ENCODE measurements at places on chromosomes 2 and 18.
A peak's percentile ranks its signal among the peaks of the same experiment; 100 is the strongest.

GRCh38 chr2:26770986-26771586, 7.0 kb downstream of the SLC35F6 start:
- DNase-seq, result peak; percentile 23

- DNase-seq, result no peak
Observed at GRCh38 chr2:173589604-173590275, 235.1 kb downstream of the CDCA7 start.

DNA sequence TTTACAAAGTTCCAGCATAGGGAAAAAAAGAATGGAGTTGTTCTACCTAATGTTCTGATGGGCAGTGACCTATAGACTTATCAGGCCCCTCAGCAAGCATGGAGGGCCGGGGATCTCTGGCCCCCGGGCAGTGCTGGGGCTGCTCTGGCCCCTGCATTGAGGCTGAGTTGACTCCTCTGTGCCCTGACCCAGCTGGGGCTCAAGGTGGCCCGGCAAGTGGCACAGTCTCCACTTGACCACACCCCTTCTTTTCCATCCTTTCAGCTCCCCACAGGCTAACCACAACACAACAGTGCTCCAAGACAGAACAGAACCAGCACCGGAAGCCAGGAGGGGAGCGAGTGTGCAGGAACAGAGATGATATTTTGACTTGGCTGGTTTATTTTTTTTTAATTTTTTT, 19.9 kb downstream of the TOGARAM2 start:
- DNase-seq, result no peak

- DNase-seq, result no peak
Observed at GRCh38 chr2:233007270-233007669, 5.8 kb downstream of the NGEF start.

DNA sequence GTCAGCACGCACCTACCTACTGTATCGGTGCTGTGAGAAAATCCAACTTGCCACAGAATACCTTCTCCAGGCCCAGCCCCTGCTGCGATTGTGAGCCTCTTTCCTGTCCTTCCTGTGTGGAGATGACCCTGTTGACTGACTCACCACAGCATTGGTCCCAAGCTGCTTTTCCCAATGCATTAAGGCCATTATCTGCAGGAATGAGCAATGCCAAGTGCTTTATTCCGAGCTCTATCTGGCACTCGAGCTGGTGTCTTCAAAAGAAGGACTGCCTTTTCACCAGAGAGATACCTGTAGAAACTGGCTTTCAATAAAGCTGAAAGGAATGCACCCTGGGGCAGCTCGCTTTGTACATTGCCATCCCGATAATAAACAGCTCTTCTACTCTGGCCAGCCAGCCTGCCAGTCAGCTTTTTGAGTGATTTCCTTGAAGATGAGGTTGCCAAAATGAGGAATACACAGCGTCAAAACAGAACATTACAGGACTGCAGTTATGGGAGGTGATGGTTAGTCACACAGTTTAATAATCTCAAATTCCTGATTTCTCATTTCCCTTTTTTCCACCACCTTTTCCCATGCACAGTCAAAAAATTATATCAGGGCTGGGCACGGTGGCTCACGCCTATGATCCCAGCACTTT, 8.3 kb upstream of the RNF103 start:
- DNase-seq, result no peak

DNA sequence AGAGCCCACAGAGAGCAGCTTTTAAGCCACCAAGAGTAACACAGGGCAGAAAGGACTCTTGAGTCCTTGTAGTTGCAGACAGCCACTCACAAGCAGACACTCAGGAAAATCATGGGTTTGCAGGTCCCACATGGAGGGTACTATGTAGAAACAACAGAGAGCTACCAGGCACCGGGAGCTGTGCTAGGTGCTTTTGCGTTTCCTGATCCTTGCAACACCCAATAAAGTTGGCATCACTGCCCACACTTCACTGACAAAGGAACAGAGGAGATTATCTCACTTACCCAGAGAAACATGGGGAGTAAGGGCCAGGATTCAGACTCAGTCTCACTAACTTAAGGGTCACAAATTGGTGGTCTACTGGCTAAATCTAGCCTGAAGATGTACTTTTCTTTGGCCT, 32.5 kb upstream of the BZW1 start:
- DNase-seq, result no peak

GRCh38 chr18:5461041-5461440, 82.8 kb downstream of the EPB41L3 start:
- DNase-seq, result no peak

GRCh38 chr2:68834737-68835376, 36.3 kb downstream of the BMP10 start:
- DNase-seq, result no peak

DNA sequence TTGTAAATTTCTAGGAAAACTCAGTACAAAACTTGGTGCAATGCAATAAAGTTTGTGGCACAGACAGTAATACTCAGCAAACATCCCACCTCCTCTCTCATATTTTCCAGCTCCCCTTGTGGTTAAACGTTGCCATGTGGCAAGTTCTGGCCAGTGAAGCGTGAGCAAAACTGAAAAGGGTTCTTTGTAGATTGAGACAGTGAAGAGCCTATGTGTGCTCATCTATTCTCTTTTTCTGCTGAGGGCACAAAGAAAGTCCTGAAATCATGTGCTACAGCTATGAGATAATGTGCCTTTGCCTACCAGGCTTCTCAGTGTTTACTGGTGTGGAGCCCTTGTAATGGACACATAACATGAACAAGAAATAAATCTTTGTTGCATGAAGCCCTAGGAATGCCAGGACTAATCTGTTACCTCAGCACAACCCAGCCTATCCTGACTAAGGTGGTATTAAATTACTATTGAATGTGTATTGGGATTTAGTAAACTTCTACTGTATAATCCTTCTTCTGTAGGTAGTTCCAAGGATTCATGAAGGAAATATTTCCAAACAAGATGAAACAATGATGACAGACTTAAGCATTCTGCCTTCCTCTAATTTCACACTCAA, 13.0 kb upstream of the TYMS start:
- no peak for DNase-seq

DNA sequence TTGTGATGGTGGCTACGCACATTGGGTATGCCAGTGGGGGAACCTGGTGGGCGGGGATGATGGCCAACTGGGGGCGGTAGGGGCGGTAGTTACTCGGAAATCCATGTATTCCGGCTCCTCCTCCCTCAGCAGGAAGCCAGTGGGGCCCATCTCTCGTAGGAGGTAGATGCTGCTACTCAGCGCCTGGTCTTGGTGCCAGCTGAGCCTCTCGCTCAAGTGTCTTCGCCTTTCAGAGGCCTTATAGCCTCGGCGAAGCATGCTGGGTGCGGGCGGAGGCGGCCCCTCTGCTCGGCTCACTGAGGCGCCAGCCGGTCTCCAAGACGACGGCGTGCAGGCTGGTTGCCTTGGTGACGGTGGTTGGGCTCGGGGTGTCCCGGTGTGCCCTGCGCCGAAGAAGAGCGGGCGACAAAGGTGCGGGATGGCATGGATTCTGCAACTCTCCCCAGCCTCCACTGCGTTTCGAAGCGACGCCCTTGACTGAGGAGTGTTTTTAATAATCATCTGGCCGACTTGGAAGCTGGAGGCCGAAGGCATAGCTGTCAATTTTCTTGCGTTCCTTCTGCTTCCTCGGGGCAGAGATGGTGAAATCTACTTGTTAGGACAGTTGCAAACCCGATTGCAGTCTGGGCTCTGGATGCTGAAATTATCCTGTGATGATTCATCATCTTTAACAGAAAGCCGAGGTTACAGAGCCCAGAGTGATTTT, at the start of gene ZSWIM2:
Gene ZSWIM2 (minus strand): TSS at position 298 of the 706 bp plus-strand sequence. CDS start 40 bp downstream, at position 258.
- DNase-seq, result no peak

- DNase-seq, result no peak
Observed at GRCh38 chr2:113015655-113016054, 10.4 kb downstream of the IL36A start.

- DNase-seq, result no peak
Observed at GRCh38 chr2:54394392-54394791, 61.7 kb upstream of the SPTBN1 start.

DNA sequence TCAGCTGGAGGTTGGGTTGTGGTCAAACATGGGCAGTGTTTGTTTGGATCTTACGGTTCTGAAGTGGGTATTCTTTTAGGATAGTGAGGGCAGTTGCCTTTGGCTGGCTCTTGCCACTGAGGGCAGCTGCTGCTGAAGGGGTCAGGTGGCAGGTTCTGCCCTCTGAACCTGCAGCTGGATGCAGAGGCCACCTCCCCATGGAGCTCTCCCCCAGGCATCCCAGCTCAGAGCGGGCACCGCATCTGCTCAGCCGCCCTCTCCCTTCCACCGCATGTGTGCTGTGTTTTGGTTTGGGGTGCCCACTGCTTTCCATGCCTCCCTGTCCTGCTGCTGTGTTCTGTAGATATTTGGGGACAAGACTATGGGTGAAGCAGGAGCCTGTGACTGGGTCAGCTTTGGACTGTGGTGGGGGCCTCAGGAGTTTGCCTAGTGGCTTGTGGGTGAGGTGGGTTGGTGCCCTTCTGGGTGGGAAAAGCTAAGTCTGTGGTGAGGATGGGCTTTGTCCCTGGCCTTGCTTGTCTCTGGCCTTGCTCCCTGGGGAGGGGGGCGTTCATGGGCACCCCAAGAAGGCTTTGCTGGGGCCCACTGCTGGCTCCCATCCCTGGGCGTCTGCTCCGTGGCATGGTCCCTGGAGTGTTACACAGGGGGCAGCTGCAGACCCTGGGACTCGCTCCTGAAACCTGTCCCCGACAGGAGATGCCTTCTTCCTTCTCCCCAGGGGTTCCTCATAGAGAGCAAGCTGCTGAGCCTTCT, 28.5 kb downstream of the OTOF start:
- no peak for DNase-seq

DNA sequence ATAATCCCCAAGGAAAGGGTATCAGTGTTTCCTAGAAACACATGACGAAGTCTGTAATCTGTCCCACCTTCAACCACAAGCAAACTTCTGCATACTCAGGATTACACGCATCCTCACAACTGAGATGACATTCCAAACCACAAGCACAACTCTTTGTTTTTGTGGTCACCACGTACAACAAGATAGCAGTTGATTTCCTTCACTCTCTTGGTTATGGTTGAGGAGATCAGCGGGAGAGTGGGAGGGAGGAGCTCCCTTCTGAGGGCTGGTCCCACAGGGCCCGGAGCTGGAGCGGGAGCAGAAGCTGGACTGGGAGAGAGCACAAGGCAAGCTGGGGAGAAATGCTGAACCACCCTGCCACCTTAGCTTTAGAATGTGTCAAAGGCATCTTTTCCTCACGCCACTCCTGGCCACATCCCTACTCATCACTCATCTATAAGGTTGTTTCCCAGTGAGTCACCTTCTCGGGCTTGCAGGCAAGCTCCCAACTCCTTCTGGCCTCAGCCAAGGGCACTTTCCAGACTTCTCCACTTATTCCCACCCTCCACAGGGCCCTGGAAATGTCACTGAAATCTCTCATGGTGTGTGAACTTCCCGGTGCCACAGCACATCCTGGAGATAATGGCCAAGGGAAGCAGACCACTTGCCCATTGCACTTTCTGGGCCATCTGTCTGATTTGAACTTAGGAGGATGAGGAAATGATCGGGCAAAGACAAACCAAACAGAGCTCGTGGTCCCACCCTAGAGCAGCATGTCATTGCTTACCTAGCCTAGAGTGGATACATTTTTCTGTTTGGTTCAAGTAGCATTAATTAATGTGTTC, 98.9 kb upstream of the LGALSL start:
- DNase-seq, result peak; percentile 75

DNA sequence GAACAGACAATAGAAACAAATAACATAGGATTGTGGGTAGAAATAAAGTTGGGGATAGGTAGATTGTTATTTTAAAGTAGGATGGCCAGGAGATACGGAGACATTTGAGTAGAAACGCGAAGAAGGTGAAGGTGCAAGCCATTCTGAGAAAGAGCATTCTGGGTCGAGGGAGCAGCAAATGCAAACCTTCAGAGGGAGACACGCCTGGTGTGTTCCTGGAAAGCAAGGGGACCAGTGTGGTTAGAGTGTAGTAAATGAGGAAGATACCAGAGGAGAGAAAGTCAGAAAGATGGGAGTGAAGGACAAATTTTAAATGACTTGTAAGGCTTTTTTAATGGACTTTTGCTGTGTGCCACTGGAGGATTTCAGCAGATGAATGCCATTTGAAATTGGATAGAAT, 1.7 kb downstream of the CYP20A1 start:
- DNase-seq, result no peak

- DNase-seq, result no peak
Observed at GRCh38 chr18:76259096-76259495, 235.9 kb downstream of the ZNF516 start.

GRCh38 chr18:8188184-8188583, 421.1 kb upstream of the RAB12 start:
- peak; percentile 3 for DNase-seq

DNA sequence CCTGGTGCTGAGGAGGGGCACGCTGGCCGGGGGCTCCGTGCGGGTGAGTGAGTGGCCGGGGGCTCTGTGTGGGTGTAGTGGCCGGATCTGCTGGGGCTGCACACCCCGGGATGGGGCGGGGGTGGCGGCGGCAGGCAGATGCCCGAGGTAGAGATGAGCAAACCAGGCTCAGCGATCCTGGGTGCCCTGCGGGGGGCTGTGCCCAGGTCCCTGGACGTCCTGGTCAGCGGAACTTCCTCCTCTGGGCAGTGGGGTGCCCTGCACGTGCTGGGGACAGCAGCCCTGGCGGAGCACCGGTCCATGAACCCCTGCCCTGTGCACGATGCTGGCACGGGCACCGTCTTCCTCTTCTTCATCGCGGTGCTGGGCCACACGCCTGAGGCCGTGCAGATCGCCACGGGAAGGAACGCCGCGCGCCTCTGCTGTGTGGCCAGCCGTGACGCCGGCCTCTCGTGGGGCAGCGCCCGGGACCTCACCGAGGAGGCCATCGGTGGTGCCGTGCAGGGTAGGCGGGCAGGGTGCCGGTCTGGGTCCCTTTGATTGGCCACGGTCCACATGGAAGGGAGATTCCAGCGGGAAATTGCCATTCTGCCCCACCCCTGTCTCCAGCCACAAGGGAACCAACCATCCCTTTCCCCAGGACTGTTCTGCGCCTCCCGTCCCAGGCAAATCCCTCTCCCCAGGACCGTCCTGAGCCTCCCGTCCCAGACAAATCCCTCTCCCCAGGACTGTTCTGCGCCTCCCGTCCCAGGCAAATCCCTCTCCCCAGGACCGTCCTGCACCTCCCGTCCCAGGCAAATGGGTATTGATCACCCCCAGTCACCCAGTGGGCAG, 5.9 kb downstream of the NEU4 start:
- DNase-seq, result no peak

GRCh38 chr2:14313341-14313740, 319.2 kb upstream of the LRATD1 start:
- DNase-seq, result no peak

DNA sequence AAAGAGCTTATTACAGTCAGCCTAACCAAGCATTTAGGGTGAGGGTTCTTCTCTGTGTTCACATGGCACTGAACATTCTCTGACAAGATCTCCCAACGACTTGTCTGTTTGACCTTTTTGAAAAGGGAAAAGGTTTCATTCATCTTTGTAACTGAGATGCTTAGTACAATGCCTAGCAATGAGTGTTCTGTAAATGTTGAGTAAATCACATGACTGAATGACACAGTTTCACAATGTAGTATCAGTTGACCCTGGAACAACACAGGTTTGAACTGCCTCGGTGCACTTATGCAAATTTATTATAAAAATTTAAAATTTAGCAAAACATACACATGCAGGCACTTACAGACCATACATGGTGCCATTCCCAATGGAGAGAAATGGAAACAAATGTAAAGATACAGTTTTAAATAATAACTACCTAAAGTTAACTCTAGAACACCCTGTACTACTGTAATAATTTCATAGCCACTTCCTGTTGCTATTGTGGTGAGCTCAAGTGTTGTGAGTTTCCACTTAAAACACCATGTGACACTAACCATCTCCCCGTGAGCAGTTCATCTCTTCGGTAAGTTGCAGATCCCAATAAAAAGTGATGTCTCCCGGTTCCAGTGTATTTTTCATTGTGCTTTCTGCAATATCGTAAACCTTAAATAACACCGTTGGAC, 34.1 kb upstream of the VWC2L start:
- DNase-seq, result no peak
